ENCODE measurements at places on chromosomes 2 and 18. TPM values are rescaled to one million over a fixed set of nuclear protein-coding genes. Genes with fewer than 3 reads are reported as not detected.

Gene CREG2
- not detected for total RNA-seq

Gene LBH
- total RNA-seq, result 209 TPM

Gene PLA2R1
- 3.2 TPM for total RNA-seq

Gene CD207
- total RNA-seq, result not detected

Gene ACVR1
- total RNA-seq, result 37.6 TPM

Gene SLC4A5
- total RNA-seq, result 2.9 TPM

Gene SDC1
- total RNA-seq, result 0.20 TPM

Gene SPEG
- total RNA-seq, result 108 TPM

Gene ALPI
- not detected for total RNA-seq

Gene MC2R
- not detected for total RNA-seq

Gene FSHR
- total RNA-seq, result 0.36 TPM

Gene STARD6
- total RNA-seq, result not detected

Gene SERPINB11
- not detected for total RNA-seq

Gene RAMP1
- 201 TPM for total RNA-seq

Gene GPBAR1
- 0.60 TPM for total RNA-seq

Gene SERPINB10
- total RNA-seq, result not detected

Gene CFAP65
- not detected for total RNA-seq

DNA sequence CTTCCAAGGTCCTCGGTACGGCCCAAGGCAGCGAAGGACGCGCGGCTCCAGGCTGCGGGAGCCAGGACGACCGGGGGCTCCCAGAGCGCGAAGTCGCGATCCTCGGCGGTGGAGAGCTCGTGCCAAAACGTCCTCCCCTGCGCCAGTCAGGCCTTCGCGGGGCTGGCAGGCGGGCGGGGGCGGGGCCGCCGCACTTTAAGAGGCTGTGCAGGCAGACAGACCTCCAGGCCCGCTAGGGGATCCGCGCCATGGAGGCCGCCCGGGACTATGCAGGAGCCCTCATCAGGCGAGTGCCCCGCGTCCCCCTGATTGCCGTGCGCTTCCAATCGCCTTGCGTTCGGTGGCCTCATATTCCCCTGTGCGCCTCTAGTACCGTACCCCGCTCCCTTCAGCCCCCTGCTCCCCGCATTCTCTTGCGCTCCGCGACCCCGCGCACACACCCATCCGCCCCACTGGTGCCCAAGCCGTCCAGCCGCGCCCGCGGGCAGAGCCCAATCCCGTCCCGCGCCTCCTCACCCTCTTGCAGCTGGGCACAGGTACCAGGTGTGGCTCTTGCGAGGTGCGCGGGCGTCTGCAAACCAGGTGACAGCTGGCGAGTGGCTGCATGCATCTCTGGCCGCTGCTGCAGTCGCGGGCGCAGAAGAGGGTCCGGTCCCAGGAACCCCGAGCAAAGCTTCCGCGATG lies at the start of gene CIDEA:
CIDEA (plus strand) TSS at position 226 of the 684 bp plus-strand sequence; CDS start at position 249, 23 bp downstream.
- peaks cover 20% of the 10 kb centered on the region for H3K4me1 ChIP-seq
- H3K27ac ChIP-seq, result no peak within 1 kb of the TSS
- peak within 1 kb of the TSS; percentile 7 for H3K4me3 ChIP-seq
- peaks cover 22% of the 10 kb centered on the region for H3K27me3 ChIP-seq

DNA sequence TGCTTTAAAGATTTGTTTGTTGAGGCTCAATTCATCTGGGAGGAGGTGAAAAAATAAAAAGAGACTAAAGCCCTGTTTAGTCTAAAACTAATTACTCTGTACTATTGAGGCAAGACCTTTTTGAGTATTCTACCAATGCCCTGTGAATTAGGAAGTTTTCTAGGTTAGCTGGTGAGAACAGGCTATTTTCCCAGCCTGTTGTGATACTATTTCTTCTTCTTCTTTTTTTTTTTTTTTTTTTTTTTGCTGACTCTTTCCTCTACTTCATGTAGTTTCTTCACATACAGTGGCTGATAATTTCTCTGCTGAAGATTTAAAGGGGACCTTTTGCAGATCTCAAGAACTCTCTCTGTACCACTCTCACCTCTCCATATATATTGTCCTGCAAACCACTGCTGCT lies 8.8 kb upstream of the TMEM87B start:
- H3K36me3 ChIP-seq, result no peaks in the 10 kb centered on the region
- no peak overlapping the region for H3K4me3 ChIP-seq
- no peaks in the 10 kb centered on the region for H3K27me3 ChIP-seq
- DNase-seq, result no peak
- no peak overlapping the region for H3K27ac ChIP-seq

DNA sequence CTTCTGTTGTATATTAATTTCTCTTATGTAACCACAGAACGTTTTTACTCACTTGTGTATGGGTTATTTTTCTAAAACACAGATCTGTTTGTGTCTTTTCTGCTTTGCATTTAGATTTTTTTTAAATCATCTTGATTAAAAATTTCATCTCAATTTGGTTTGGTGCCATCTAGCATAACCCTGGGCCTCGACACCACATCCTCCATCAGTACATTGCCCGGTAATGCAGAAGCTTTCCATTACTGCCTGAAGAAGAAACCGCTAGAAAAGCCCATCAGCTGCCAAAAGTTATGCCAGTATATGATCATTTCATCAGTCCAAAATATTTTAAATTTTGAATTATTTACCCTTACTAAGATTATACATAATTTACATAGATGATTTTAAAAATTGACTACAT lies 26.2 kb downstream of the MAPRE2 start:
- H3K27ac ChIP-seq, result no peak overlapping the region
- H3K36me3 ChIP-seq, result peaks cover 5% of the 10 kb centered on the region
- H3K4me1 ChIP-seq, result peaks cover 72% of the 10 kb centered on the region
- no peak for DNase-seq

- no peaks in the 10 kb centered on the region for H3K36me3 ChIP-seq
- H3K27me3 ChIP-seq, result no peaks in the 10 kb centered on the region
- no peak for DNase-seq
- H3K27ac ChIP-seq, result no peak overlapping the region
- no peak overlapping the region for H3K4me3 ChIP-seq
These were observed 783 bp downstream of the BUB1 start for GRCh38 chr2:110677080-110677479.

- no peaks in the 10 kb centered on the region for H3K36me3 ChIP-seq
- no peak overlapping the region for H3K27ac ChIP-seq
- H3K4me1 ChIP-seq, result peaks cover 14% of the 10 kb centered on the region
- no peaks in the 10 kb centered on the region for H3K27me3 ChIP-seq
These were observed 66.7 kb downstream of the PTPN4 start for GRCh38 chr2:119826370-119826961.

DNA sequence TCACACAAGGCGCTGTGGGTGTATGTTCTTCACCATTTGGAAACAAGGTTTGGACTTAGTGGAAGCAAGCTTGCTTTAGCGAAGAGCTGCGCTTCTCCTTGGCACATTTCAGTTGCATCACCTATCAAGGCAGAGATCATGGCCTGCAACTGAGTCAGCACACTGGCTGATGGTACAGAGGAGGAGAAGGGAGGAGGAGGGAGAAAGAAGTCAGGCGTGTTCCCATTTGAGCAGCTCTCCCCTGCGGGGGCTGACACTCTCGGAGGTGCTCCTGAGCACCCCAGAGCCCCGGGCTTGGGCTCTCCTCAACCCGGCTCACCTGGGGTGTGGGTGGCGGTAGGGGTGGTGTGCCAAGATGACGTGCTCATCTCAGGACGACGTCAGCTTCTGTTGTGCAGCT lies 6.0 kb upstream of the SERPINB5 start:
- no peaks in the 10 kb centered on the region for H3K4me1 ChIP-seq
- H3K27me3 ChIP-seq, result no peaks in the 10 kb centered on the region
- no peaks in the 10 kb centered on the region for H3K36me3 ChIP-seq
- no peak overlapping the region for H3K27ac ChIP-seq

DNA sequence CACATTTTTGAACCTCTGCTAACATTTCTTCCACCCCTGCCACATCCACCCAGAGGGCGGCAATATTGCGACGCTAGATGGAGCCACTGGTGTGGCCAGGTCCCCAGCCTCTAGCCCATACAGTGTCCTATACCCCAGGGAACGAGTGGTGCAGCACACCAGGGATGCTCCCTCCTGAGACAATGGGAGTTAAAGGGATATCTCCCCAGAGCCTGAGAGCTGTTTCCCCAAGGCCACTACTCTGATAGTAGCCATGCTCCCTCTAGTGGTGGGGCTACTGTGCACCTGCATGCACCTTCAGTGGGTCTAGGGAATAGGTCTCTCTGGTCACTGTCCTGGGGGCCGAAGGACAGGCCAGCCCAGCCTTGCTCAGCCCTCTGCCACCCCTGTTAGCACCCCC lies 336.4 kb upstream of the FSHR start:
- no peak for DNase-seq
- H3K4me1 ChIP-seq, result no peaks in the 10 kb centered on the region
- H3K36me3 ChIP-seq, result no peaks in the 10 kb centered on the region
- no peaks in the 10 kb centered on the region for H3K27me3 ChIP-seq

DNA sequence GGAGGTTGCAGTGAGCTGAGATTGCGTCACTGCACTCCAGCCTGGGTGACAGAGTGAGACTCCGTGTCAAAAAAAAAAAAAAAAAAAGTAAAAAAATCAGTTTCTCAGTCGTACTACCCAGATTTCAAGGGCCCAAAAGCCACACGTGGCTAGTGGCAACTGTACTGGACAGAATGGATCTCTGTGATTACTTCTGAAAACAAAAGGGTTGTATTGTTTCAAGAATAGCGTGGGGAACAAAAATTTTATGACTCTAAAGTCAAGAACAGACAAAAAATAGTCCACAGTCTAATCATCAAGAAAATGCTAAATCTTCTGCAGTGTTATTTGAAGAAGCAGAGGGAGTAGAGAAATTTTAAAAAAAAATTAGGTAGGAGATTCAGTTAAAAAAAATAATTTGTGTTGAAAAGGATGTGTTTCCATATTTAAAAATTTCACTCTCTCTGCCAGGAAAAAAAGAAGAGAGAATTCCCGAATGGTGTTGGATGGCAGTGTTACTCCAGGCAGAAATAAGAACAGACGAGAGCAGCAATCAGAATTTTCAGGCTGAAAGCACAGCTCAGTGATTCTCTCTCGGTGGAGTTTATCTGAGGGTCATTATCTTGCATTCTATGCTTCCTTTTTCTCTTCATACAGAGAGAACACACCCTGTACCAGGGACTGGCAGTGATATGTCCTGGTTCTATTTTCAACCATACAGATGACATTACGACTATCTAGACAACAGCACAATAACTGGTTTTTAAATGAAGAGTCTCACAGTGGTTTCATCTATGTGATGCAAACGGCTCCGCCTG lies 61.8 kb downstream of the CABYR start:
- no peak overlapping the region for H3K4me3 ChIP-seq
- no peaks in the 10 kb centered on the region for H3K27me3 ChIP-seq
- no peak for DNase-seq
- peaks cover 12% of the 10 kb centered on the region for H3K4me1 ChIP-seq

- no peaks in the 10 kb centered on the region for H3K4me1 ChIP-seq
- H3K27ac ChIP-seq, result peak overlapping the region; percentile 15
- H3K36me3 ChIP-seq, result no peaks in the 10 kb centered on the region
- DNase-seq, result no peak
These were observed 593.9 kb upstream of the ZNF804A start for GRCh38 chr2:184004289-184004947.

DNA sequence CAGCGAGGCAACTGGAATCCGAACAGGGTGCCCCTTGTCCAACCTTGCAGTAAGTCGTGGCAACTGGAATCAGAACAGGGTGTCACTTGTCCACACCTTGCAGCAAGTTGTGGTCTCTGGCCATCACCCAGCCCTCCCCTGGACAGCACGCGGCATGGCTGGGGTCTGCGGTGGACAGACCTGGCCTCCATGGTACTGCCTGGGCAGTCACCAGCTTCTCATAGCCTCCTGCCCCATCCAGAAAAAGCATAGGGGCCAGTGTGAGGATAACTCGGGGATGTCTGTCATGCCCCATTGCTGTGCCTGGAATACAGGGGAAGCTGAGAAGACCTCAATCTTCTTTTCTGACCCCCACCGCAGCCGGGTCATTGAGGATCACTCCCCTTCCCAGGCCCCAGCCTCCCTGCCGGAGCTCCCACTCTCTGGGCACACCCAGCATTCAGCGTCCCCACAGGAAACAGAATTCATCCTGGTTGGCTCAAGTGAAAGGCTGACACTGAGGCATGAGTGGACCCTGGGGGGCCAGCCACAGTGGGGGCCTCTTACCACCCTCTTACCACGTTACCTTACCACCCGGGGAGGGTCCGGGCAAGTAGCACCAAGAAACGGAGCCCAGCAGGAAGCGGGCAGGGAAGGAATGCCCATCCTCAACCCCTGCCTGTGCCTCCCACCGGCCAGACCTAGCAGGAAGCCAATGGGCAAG lies 68.0 kb upstream of the RAB6C start:
- H3K27me3 ChIP-seq, result no peaks in the 10 kb centered on the region
- no peaks in the 10 kb centered on the region for H3K36me3 ChIP-seq
- H3K27ac ChIP-seq, result no peak overlapping the region
- no peaks in the 10 kb centered on the region for H3K4me1 ChIP-seq
- no peak overlapping the region for H3K4me3 ChIP-seq

GRCh38 chr18:21826641-21827302 lies 86.2 kb downstream of the MIB1 start:
- no peak overlapping the region for H3K4me3 ChIP-seq
- no peak for DNase-seq
- no peaks in the 10 kb centered on the region for H3K27me3 ChIP-seq

DNA sequence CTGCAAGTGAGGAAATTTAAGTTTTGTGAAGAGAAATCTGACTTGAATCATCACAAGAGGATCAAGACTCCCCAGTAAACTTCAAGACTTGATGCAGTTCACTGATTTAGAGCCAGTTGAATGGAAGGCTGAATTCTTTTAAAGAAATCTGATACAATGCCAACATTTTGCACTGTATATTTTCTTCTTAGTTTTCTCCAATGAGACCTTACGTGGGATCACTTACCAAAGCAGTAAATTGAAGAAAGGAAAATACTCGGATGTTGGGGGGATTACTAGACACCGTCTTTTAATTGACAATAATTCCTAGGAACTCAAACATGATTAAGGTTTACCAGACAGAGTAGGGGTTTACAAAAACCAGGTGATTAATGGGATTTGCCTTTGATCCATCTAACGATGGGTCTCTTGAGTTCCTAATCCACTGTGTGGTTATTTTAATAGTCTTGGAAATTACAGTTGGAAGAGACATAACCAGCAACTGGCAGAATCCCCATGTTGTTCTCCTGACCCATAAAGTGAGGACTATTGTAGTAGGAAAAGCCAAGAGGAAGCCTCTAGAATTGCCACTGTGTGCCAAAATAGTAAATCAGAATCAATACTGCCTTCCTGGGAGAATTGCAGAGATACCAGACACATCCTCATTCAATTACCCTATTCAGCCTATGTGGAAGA lies 354.5 kb downstream of the PID1 start:
- H3K4me1 ChIP-seq, result peaks cover 3% of the 10 kb centered on the region
- no peaks in the 10 kb centered on the region for H3K27me3 ChIP-seq
- no peaks in the 10 kb centered on the region for H3K36me3 ChIP-seq
- H3K4me3 ChIP-seq, result no peak overlapping the region

GRCh38 chr2:24919506-24920097 lies 435 bp downstream of the ADCY3 start:
- H3K36me3 ChIP-seq, result no peaks in the 10 kb centered on the region
- peaks cover 10% of the 10 kb centered on the region for H3K4me1 ChIP-seq
- H3K4me3 ChIP-seq, result peak overlapping the region; percentile 62
- DNase-seq, result no peak
- H3K27me3 ChIP-seq, result no peaks in the 10 kb centered on the region

GRCh38 chr18:56843241-56843640 lies 192.1 kb downstream of the WDR7 start:
- DNase-seq, result no peak
- no peaks in the 10 kb centered on the region for H3K36me3 ChIP-seq
- H3K4me3 ChIP-seq, result no peak overlapping the region
- no peaks in the 10 kb centered on the region for H3K27me3 ChIP-seq
- H3K27ac ChIP-seq, result no peak overlapping the region
- no peaks in the 10 kb centered on the region for H3K4me1 ChIP-seq

GRCh38 chr2:68909793-68910674 lies 38.8 kb upstream of the BMP10 start:
- H3K4me1 ChIP-seq, result peaks cover 10% of the 10 kb centered on the region
- H3K27me3 ChIP-seq, result no peaks in the 10 kb centered on the region
- no peak overlapping the region for H3K4me3 ChIP-seq
- DNase-seq, result no peak
- H3K27ac ChIP-seq, result no peak overlapping the region

Measured in heart left ventricle (tissue), 16 donors.